Nephron progenitor cell (in vitro differentiated cells): ENCODE measurements at places on chromosomes 7 and 10.

- peaks cover 19% of the 10 kb centered on the region for H3K27me3 ChIP-seq
- peaks cover 24% of the 10 kb centered on the region for H3K4me1 ChIP-seq
- no peaks in the 10 kb centered on the region for H3K36me3 ChIP-seq
- no peak for DNase-seq
- no peak overlapping the region for H3K27ac ChIP-seq
- H3K4me3 ChIP-seq, result no peak overlapping the region
These were observed 104.5 kb downstream of the VIPR2 start for GRCh38 chr7:159040146-159040545.

DNA sequence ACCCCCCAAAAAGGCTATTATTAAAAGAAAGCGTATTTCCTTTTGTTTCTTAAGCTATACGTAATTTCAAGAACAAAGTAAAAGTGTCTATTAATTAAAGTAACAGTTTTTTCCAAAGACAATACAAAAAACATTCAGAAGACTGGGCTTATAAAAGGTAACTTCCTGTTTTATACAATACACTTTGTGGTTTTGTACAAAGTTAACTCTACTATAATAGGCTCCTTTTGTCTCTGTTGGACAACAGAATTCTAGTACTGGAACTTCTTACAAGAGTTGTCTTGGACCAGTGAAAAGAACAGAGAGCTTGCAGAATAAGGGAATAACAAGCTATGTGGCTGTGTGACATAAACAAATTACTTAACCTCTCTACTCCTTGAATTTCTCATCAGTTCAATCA is 21.5 kb downstream of the SFMBT2 start:
- H3K27ac ChIP-seq, result no peak overlapping the region
- no peaks in the 10 kb centered on the region for H3K4me1 ChIP-seq
- no peaks in the 10 kb centered on the region for H3K36me3 ChIP-seq
- no peaks in the 10 kb centered on the region for H3K27me3 ChIP-seq
- no peak overlapping the region for H3K4me3 ChIP-seq

DNA sequence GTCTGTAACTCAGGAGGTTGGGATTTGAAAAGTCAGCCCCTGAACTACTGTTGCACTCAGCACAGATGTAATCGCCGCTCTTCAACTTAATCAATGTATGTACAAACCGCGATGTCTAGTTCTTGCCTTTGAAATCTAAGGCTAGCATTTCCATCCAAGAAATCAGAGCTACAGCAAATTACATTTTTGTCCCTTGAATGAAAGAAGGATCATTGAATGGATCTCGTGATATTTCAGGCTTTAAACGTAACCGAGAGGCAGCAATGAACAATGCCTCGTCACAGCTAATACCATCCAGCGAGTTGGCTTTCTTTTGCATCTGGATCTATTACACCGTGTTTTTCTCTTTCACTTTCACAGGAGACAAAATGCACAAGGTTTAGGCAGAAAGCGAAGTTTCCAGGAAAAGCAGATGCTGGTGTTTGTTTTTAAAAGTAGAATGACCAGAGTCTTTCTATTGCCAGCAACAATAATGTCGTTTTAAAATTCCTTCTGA is 5.5 kb downstream of the SKIDA1 start:
- peak overlapping the region; percentile 98 for H3K27ac ChIP-seq
- no peak for DNase-seq
- H3K4me3 ChIP-seq, result peak overlapping the region; percentile 95
- H3K27me3 ChIP-seq, result peaks cover 3% of the 10 kb centered on the region
- H3K4me1 ChIP-seq, result peaks cover 74% of the 10 kb centered on the region
- H3K36me3 ChIP-seq, result peaks cover 8% of the 10 kb centered on the region

DNA sequence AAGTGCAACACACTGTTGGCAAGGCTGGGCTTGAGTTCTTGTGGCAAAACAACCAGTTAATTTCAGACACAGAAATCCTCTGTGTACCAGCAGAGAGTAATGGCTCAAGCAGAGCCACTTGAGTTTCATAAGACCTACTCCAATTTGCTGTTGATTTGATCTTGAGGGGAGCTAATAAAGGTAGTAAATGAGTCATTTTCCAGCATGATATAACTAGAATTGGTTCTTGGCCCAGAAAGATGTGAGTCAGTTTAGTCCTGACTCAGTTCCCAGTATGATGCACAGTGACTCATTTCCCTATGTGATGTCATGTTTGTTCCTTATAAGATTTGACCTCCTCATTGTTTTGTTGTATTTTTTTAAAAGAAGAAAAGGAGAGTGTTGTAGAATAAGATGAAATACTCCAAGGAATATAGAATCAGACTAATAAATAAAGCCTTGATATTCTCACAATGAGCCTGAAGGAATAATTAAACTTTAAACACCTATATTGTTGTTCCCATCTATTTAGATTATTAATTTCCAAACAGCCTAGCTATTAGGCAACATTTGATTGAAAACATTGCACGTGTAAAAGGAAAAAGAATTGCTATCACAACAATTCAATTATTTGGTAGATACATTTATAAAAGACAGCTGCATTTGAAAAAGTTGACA is 186.2 kb downstream of the REEP3 start:
- H3K4me1 ChIP-seq, result peaks cover 21% of the 10 kb centered on the region
